ENCODE measurements at places on chromosomes 11 and 22. TPM values are rescaled to one million over a fixed set of nuclear protein-coding genes. Genes with fewer than 3 reads are reported as not detected.

The SUSD2 gene
- 3.1 TPM for total RNA-seq

DNA sequence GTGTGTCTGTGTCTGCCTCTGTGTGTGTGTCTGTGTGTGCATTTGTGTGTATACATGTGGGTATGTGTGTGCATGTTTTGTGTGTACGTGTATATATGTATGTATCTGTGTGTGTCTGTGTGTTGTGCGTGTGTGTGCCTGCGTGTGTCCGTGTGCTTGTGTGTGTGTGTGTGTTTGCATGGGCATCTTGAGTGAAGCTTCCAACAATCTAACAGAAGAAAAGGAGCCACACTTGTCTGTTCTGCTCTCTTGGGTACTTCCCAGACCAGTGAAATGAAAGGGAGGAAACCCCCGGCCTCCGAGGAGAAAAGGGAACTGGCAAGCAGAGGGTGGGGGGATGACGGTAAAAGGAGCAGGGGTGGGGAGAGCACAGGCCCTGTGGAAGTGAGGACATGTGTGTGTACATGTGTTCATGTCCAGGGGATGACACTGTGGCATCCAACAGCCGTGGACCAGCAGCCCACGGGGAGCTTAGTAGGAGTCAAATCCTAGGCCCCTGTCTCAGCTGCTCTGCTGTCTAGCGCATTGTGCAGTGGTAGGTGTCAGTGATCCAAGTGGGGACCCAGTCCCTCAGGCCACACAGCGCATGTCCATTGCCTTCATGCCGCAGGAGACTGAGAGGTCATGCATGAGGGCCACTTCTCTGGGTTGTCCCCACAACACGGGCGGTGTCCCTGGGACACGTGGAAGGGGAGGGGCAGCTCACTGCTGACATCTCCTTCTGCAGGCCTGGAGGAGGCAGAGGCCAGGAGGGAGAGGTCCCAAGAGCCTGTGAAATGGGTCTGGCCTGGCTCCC lies 8.1 kb downstream of the CSF2RB start:
- no peak for DNase-seq

GRCh38 chr22:42473484-42474193 lies 41.4 kb upstream of the NFAM1 start:
- DNase-seq, result peak; percentile 51

The ACR gene
- total RNA-seq, result not detected

DNA sequence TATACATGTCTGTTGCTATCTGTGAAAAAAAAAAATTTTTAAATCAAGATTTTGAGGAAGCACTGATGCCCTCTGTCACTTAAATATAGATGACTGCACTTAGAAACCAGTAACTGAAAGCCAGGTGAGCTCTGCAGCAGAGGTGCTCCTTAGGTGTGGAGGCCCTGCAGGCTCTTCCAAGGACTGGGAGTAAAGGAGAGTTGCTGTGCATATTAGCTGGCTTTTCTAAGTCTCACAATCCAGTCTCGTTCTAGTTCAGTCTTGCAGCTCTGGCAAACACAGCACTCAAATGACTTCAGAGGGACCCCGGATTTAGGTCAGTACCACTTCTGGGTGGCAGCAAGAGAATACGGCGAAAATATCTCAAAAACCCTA lies 61.0 kb downstream of the LARGE2 start:
- DNase-seq, result no peak

DNA sequence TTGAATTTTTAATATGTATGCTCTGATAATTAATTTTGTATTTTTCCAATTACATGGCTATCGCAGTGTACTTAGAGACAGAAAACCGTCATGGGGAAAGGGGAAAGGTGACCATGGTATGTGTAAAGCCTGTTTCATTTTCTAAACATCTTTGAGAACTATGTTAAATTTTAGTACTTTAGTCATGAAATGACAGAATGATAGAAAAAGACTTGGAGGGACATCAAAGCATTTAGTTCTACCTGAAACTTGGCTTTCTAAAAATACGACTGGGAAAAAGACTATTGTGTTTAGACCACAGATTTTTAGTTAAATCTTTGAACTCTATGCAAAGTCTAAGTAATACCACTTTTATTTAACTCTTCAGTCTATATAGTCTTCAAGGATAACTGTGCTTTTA lies 54.1 kb downstream of the MAML2 start:
- DNase-seq, result no peak
